ENCODE measurements at places on chromosomes 7 and 10.

DNA sequence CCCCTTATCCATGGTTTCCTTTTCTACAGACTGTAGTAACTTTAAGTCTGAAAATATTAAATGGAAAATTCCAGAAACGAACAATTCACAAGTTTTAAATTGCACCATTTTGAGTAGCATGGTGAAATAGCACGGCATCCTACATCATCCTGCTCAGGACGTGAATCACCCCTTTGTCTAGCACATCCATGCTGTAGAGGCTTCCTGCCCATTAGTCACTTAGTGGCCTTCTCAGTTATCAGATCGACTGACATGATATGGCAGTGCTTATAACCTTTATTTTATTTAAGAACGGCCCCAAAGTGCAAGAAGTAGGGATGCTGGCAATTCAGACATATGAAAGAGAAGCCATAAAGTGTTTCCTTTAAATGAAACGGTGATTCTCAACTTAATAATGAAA lies 82.7 kb downstream of the CPXM2 start:
- DNase-seq: no peak

- peak; percentile 66 for DNase-seq
These were observed 3.8 kb upstream of the GTF2IRD1 start for GRCh38 chr7:74449809-74450397.

- DNase-seq: peak; percentile 68
These were observed 449.6 kb downstream of the GRM8 start for GRCh38 chr7:126803060-126803665.

DNA sequence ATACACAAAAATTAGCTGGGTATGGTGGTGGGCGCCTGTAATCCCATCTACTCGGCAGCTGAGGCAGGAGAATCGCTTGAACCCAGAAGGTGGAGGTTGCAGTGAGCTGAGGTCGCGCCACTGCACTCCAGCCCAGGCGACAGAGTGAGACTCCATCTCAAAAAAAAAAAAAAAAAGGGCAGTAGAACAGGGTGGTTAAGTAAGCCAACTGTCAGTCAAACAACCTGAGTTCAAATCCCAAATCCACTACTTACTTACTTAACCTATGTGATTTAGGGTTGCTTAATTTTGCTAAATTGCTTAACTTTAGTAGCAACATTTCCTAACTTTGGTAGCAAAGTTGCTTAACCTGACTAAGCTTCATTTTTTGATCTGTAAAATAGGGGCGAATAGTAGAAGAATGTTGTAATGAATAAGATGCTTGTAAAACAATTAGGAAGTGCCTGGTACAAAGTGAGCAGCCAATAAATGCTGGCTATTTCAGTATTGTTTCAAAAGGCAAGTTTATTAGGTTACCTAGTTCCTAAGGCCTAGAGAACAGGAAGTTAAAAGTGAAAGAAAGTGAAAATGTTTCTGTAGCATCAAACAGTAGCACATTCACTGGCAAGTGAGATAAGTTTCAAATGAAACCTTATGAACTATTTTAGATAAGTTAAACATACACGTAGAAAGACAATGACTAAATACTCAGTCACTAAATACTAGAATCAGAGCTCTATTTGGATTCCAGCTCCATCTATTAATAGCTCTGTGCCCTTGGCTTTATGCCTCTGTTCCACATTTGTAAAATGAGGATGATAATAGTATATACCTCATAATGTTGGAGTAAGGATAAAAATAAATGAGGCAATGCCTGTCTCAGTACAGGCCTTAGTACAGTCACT lies 64.3 kb downstream of the HOXA1 start:
- DNase-seq: no peak

DNA sequence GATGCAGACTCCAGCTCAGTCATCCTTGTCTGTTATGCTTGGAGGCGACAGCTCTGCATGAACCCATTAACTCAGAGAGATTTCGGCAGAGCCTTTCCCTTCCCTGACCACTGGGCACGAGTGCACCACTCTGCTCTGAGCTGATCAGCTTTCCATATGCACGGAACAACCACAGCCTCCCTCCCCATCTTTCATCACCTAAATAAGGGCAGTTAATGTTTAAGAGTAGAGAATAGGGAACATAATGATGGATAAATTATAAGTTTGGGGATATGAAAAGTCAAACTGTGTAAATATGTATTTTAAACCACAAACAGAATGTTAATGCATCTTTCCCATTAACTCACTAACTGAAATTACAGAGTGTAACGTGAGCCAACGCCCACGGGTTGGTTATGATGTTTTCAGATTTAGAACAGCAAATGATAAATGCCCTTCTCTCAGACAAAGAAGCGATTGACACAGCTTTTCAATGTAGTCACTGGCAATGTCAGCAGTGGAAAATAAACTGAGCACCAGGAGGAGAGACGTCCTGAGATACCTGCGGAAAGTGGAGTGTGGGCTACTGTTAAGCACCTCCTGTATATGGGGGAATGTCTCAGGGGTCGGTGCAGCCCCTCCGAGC lies 658.2 kb downstream of the LRMDA start:
- DNase-seq: no peak

- no peak for DNase-seq
These were observed 87.5 kb downstream of the PLXNA4 start for GRCh38 chr7:132488634-132489302.

DNA sequence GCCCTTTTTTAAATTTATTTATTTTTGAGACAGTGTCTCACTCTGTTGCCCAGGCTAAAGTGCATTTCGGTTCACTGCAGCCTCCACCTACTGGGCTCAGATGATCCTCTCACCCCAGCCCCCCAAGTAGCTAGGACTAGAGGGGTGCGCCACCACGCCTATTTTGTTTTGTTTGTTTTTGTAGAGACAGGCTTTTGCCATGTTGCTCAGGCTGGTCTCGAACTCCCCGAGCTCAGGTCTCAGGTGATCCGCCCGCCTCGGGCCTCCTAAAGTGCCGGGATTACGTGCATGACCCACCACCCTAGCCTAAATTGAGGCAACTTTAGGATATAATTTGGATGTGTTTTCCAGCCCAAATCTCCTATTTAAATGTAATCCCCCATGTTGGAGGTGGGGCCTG lies 805 bp downstream of the ZNF736 start:
- no peak for DNase-seq

DNA sequence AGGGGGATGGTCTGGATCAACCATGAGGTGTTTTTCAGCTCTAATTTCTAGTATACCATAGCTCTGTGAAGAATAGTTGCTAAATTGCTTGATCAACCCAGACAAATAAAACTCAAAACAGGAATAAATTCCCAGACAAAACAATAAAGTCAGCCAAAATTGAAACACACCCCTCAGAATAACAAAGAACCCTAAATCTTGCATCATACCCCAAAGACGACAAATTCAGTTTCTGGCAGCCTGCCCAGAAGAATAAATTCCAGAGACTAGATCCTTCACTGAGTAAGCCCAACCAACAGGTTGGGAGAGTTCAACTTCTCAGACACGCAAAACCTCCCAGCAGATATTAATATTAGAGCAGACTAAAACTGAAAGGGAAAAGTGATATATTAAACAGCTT lies 11.2 kb upstream of the SEM1 start:
- DNase-seq: no peak

DNA sequence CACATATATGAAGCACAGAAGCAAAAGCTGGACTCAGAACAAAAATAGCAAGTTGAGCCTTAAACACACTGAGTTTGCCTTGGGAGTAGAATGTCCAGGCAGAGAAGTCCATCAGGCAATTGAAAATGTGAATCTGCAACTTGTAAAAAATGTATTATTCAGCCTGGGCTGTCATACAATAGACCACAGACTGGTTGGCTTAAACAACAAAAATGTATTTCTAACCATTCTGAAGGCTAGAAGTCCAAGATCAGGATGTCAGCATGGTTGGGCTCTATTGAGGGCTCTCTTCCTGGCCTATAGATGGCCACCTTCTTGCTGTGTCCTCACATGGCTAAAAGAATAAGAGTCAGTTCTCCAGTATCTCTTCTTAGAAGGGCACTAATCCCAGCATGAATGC lies 76.5 kb upstream of the CAPZA2 start:
- no peak for DNase-seq

DNA sequence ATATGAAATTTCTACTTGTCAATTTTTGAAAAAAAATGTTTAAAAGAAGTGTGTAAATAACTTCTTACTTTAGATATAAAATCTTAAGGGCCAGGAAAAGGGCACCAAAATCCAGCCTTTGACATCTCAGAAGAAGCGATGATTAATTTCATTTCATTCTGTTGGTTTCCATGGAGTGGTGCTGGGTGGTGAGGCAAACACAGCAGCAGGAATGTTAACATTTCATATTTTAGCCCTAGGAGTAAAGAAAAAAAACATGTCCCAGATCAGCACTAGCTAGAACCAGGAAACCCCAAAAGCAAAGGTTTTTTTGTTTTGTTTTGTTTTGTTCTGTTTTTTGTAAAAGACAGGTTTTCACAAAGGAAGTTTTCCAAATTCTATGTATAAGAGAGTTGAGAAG lies 298.8 kb upstream of the C7orf33 start:
- DNase-seq: no peak

- no peak for DNase-seq
These were observed 5.4 kb downstream of the INMT start for GRCh38 chr7:30757342-30757692.

DNA sequence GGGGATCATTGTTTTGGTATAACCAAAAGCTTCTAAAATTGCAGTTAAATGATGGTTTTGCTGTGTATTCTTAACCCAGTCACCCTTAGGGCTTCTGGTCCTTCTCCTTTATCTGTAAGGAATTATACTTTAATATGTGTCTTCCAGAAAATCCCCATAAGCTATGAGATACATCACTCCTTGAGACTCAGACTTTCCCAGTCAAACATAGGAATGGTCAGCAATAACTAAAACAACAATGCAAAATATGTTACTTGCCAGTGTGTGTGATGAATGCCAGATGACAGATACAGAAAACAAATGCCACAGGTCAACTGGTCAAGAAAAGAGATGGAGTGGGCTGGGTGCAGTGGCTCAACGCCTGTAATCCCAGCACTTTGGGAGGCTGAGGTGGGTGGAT lies 10.1 kb downstream of the ADD3 start:
- DNase-seq: no peak

GRCh38 chr7:86155623-86156022 lies 488.1 kb upstream of the GRM3 start:
- no peak for DNase-seq

GRCh38 chr10:84826704-84827103 lies 498.3 kb downstream of the CCSER2 start:
- DNase-seq: no peak
